ENCODE measurements at places on chromosomes 2 and 18.

DNA sequence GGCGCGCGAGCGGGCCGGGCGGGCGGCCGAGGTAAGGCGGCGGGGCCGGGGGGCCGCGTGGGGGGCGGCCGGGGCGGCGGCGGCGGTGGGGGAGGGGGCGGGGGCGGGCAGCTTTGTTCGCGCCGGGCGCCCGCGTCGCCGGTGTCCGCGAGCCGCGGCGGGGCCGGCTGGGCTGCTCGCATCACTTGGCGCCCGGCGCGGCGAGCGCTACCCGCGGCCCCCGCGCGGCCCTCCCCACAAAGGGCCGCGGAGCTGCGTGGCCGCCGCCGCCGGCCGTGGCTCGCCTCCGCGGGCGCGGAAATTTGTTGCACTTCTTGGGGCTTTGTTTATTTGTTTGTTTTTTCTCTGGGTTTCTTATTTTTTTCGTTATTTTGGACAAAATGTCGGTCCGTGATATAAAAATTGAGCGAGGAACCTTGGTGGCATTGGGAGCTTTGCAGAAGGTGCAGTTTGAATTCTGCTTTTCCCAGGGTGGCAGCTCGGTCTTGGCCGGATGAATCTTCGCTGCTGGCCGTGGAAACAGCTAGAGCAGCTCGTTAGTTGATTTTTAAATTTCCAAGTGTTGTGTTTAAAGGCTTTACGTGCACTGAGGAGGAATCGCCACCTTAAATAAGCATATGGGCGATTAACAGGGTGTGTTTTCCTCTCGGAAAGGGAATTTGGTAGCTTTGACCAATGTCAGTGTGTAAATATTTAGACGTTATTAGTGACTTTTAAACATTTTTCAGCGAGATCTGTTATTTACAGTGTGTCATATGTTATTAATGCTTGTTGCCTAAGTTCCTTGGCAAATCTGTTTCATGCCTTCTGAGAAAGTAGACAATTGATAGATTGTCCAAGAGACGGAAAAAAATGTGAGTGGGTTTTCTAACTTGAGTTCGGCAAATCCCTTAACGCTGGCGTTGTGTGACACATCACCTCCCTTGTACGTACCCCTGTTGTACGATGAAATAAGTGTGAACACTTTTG, 822 bp downstream of the UBE2E3 start:
- no peak for DNase-seq

- DNase-seq = peak; percentile 8
These were observed 7.6 kb upstream of the ESPNL start for GRCh38 chr2:238092486-238093035.

- DNase-seq = no peak
These were observed 5.9 kb upstream of the XRCC5 start for GRCh38 chr2:216103213-216103612.

DNA sequence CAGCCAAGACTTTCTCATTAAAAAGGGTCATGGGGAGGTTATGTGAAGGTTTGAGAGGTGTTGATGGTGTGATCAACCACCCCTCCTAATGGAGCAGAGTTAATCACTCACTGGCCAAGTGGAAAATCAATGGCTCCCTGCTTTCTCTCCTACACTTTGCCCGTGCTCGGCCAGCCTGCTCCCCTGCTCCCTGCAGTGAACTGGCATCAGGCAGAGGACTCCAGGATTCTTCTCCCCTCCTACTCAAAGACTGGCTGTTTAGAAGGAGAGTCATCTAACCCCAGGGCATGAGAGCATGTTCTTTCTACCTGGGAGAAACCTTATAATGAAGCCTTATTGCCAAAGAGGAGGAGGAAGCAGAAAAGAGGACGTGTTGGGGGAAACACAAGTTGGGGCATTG, 74.9 kb downstream of the SGPP2 start:
- DNase-seq = no peak

DNA sequence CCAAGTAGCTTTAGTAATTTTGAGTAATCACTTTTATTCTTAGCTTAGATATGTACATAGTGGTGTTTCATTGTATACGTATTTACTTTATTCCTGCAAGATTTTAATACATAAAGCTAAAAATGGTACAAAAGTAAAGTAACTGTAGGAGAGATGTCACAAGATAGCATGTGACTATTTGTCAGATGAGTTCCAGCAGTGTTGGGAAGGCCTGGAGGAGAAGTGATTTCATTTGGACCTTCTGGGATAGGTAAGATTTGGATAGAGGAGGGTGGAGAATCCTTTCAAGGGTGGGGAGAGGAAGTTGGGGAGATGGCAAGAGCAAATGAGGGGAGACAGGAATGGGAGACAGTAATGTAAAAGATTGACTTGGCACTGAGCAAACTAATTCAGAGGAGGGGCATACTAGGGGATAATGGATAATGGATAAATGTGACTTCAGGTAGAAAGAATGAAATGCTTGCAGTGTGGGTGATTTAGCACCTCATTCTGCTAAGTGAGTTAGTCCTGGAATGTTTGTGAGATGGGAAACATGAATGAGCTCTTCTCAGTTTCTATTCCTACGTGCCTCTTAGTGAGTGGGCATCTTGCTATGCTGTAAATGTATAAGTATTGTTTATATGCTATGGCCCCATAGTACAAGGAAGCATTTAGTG, 10.5 kb downstream of the WDR43 start:
- no peak for DNase-seq

DNA sequence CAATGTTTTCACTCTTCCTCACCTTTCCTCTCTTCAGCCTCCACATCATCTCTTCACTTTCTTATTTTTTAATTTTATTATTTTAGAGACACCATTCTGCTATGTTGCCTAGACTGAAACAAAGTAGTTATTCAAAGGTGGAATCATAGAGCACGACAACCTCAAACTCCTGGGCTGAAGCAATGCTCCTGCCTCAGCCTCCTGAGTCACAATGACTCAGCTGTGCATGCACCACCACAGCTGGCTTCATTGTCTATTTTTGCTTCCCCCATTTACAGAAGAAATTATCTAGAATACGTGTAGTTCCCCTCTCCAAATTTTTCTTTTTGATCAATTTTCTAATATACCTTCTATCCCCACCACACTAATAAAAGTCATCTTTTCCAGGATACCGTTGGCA, 911.5 kb upstream of the SOX11 start:
- DNase-seq = no peak

- no peak for DNase-seq
These were observed 211.8 kb downstream of the LRRTM4 start for GRCh38 chr2:77310416-77310815.

DNA sequence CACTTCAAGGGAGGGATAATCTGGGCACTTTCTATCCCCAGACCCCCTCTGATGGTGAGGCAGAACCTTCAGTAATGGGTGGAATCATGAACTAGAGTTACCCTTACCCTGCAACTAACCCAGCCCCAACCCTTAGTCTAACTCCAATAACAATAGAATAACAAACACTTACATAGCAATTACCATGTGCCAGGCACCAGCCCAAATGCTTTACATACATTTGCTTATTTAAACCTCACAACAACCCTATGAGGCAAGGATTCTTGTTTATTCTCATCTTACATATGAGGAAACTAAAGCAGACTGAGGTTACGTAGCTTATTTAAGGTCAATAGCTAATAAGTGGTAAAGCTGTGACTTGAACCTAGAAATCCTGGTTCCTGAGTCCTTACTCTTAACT, 132.8 kb downstream of the CYP26B1 start:
- DNase-seq = no peak

DNA sequence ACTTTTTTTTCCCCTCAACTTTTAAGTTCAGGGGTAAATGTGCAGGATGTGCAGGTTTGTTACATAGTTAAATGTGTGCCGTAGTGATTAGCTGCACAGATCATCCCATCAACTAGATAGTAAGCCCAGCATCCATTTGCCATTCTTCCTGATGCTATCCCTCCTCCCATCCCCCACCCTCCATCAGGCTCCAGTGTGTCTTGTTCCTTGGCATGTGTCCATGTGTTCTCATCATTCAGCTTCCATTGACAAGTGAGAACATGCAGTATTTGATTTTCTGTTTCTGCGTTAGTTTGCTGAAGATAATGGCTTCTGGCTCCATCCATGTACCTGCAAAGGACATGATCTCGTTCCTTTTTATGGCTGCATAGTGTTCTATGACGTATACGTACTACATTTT, 47.2 kb upstream of the STON1 start:
- no peak for DNase-seq

GRCh38 chr2:55555977-55556376, 36.5 kb downstream of the CFAP36 start:
- DNase-seq = no peak

- DNase-seq = no peak
These were observed 99.3 kb upstream of the DNAJC10 start for GRCh38 chr2:182616471-182617393.

GRCh38 chr18:43405097-43405496, 127.8 kb upstream of the SYT4 start:
- no peak for DNase-seq

DNA sequence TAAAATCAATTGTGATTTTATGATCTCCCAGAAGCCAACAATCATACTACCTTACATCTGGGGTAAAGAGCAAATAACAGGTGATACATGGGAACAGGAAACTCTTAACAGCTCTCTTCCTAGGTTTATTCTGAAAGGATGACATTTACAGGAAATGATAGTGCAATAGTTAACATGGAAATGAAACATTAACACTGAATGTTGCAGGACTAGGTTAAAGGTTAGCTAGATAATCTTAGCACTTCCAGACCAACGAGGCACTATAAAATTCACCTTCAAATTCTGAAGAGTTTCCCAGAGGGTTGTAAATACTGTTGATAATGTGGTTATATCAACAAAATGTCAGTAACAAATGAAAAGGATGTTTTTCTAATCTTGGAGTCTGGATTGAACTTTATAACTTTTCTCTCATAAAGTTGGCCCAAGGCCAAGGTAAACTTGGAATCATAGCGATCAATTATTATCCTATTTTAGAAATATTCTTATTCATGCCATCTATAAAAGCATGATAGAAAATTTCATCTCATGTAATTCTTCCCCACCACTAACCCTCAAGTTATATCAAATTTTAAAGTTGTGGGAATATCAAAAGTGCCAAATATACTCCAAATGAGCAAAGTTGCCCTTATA, 32.9 kb upstream of the GCG start:
- no peak for DNase-seq

DNA sequence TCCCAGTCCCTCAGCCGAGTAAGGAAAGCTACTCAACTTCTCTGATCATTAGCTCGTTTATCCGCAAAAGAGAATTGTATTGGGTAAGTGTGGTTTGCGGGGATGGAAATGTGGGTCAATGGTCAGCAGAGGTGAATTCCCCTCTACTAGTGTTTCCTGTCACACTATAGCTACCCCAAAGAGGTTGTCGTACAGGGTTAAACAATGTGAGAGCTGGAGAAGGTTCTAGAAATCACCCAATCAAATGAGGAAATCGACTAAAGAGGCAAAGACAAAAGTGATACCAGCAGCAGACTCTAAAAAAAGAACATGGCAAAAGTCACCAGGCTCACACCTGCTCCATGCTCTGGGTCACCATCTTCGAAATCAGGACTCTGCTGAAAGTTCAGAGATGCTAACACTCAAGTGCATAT, 144.7 kb upstream of the ITGA4 start:
- DNase-seq = peak; percentile 36

DNA sequence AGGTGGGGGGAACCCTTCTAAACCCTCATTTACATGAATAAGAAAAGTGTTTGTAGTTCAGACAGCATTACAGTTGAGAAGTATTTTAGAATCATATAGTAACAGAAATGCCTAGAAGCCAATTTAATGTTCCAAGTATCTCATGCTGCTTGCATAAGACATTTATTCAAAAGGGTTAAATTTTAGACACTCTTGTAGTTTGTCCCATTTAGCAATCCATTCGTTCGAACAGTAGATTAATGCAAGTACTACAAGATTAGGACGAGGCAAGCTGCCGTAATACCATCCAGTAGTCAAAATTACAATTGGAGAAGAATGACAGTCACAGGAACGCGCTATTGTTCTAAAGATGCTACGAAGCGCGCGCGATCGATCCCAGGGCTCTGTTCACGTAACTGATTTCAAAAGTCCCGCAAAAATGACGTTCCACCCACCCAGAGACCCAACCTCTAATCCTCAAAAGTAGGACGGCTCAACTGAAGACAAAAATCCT, 1.2 kb downstream of the TMEM237 start:
- DNase-seq = no peak

DNA sequence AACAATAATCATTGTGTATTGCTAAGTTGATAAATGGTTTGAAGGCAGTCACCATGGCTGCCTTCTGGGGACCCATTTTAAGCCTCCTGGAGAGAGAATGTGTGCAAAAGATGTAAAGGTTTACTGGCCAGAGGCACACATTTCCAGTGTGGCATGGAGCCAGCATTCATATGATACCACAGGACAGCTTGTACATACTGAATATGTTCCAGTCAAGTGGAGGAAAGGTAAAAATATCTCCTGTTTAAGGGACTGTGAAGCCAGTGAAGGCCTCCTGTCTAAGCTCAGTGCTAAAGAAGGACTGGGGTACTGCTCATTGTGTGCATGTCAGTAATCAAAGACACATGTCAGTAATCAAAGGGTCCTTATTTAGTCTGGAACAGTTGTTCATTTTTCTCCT, 119.2 kb downstream of the BABAM2 start:
- DNase-seq = no peak

- no peak for DNase-seq
These were observed 1992.5 kb upstream of the PIK3C3 start for GRCh38 chr18:39962546-39962945.

GRCh38 chr2:70140791-70141211, 50.0 kb downstream of the C2orf42 start:
- no peak for DNase-seq
